Central memory CD8-positive, alpha-beta T cell (primary cell): ENCODE measurements at places on chromosomes 5 and 9.

DNA sequence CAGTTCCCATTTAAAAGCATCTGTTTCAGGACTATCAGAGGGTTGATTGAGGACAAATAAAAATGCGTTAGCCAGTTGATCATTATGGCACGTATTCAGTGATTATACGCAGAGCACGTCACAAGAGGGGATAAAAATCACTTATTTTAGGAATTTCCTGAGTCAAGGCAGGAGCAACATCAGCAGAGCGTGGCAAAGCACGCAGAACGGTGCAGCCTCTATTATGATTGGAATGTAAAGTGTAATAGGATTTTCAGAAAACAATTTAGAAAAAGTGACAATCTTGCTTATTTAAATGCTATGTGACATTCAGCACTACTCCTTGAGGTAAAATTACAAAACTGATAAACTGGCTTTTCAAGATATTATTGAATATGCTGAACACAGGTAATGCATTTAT, 413.6 kb upstream of the DAP start:
- H3K4me3 ChIP-seq, result no peak overlapping the region
- H3K4me1 ChIP-seq, result no peaks in the 10 kb centered on the region
- no peak overlapping the region for H3K27ac ChIP-seq

- H3K27ac ChIP-seq, result peak overlapping the region; percentile 76
- H3K27me3 ChIP-seq, result no peaks in the 10 kb centered on the region
- H3K36me3 ChIP-seq, result peaks cover 1% of the 10 kb centered on the region
- H3K4me1 ChIP-seq, result peaks cover 83% of the 10 kb centered on the region
- DNase-seq, result peak; percentile 26
Observed at GRCh38 chr5:68255305-68256120, 40.0 kb downstream of the PIK3R1 start.

- H3K4me1 ChIP-seq, result no peaks in the 10 kb centered on the region
- H3K27me3 ChIP-seq, result no peaks in the 10 kb centered on the region
- H3K4me3 ChIP-seq, result no peak overlapping the region
- H3K27ac ChIP-seq, result no peak overlapping the region
Observed at GRCh38 chr5:83964271-83964670, 243.6 kb upstream of the HAPLN1 start.

- H3K27me3 ChIP-seq, result no peaks in the 10 kb centered on the region
- H3K36me3 ChIP-seq, result no peaks in the 10 kb centered on the region
- H3K4me3 ChIP-seq, result no peak overlapping the region
- H3K27ac ChIP-seq, result no peak overlapping the region
Observed at GRCh38 chr9:121725008-121725775, 73.8 kb downstream of the DAB2IP start.

DNA sequence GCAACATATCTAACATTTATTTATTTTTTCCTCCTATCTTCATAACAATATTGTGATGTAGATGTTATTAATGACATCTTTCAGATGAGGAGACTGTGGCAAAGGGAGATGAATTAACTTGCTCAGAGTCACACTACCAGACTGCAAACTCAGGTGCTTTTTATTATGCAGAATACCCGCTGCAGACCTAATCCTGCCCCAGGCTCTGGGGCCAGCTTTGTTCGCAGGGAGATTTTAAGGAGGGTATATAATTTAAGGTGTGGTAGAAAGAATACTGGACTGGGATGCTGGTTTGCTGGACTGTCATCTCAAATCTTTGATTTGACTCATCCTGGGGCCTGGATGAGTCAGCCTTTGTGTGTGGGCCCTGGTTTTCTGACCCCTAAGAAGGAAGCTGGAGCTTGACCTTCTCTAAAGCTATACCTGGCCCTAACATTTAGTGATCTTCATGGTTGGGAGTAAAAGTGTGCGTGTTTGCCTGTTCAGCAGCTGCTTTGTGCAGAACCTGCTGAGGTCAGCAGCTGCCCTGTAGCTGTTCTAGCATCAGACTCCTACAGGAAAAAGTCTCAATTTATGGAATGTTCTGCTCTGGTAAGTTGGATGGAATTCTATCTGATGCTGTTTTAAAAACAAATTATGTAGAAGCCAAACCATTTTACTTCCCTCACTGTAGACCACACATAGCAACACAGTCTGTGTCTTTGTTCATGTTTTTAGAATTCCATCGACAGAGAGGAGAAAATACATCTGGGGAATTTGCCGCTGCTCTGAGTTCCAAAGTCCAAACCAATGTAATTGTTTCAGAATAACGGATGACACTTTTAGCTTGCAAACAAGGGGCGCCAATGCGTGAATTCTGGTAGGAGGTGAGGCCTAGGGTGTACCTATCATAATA, 4.5 kb downstream of the SLC36A1 start:
- no peak overlapping the region for H3K27ac ChIP-seq
- peaks cover 4% of the 10 kb centered on the region for H3K36me3 ChIP-seq
- H3K4me1 ChIP-seq, result peaks cover 28% of the 10 kb centered on the region
- no peaks in the 10 kb centered on the region for H3K27me3 ChIP-seq
- no peak overlapping the region for H3K4me3 ChIP-seq
- DNase-seq, result no peak

- H3K36me3 ChIP-seq, result no peaks in the 10 kb centered on the region
- H3K4me1 ChIP-seq, result no peaks in the 10 kb centered on the region
- H3K4me3 ChIP-seq, result no peak overlapping the region
- DNase-seq, result no peak
- H3K27me3 ChIP-seq, result no peaks in the 10 kb centered on the region
- H3K27ac ChIP-seq, result no peak overlapping the region
Observed at GRCh38 chr5:136679233-136679632, 313.9 kb upstream of the TRPC7 start.

- no peak overlapping the region for H3K4me3 ChIP-seq
- H3K36me3 ChIP-seq, result no peaks in the 10 kb centered on the region
- no peak for DNase-seq
- H3K27me3 ChIP-seq, result no peaks in the 10 kb centered on the region
Observed at GRCh38 chr9:103867886-103868285, 226.2 kb upstream of the SMC2 start.

GRCh38 chr5:125143011-125143410, 396.6 kb upstream of the ZNF608 start:
- no peak overlapping the region for H3K4me3 ChIP-seq
- H3K4me1 ChIP-seq, result no peaks in the 10 kb centered on the region
- no peaks in the 10 kb centered on the region for H3K27me3 ChIP-seq
- no peak overlapping the region for H3K27ac ChIP-seq
